ENCODE measurements at places on chromosomes 6 and 20. TPM values are rescaled to one million over a fixed set of nuclear protein-coding genes. Genes with fewer than 3 reads are reported as not detected.

PRSS16 gene
- total RNA-seq: 10.2 TPM

GSTA3 gene
- total RNA-seq: not detected

TBP gene
- 18.7 TPM for total RNA-seq

LAMP5 gene
- not detected for total RNA-seq

TCP11 gene
- total RNA-seq: 1.6 TPM

NMBR gene
- not detected for total RNA-seq

WFDC12 gene
- total RNA-seq: not detected

AFDN gene
- 132 TPM for total RNA-seq

SLC32A1 gene
- total RNA-seq: not detected

OXT gene
- total RNA-seq: not detected
